ENCODE measurements at places on chromosomes 12 and 14.

DNA sequence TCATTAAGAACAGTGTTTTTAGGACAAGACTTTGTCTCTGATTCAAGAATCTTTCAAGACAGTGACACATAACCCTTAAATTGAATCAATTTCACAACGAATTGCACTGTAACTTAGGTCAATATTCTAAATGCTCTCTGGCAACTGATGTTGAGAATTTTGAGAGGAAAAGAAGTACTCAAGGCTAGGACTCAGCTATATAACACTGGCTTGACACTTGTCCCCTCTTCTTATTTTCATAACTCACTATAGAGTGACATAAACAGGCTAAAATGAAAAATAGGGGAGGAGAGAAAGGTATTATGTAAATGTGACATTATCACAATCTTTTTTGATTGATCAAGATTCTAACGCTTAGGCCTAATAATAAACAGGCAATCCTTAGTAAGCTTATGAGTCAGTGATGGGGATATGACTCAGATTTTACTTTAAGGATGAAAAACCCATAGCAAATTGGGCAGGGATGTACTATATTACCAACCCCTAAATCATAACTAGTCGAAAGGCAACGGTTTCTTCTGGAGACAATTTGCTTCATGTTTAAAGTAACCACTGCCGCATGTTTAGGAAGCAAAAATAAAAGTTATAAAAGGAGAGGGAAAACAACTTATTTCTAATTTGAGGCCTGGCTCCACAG, 10.9 kb downstream of the BTG1 start:
- no peak for DNase-seq

DNA sequence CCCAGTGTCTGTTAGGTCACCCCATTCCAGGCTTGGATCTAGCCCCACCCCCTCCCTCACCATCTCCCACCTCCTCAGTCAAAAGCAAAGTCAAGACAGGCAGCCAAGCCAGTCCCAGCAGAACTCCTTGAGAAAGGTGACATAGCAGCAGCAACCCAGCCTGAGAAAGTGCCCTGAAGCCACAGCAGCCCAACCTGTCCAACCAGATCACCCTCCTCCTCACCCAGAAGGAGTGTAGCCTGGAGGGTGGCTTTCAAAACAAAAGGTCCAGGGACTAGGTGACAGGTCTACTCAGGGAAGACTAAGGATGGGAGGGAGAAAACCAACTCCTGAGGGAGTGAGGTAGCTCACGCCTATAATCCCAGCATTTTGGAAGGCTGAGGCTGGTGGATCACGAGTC, 5.2 kb downstream of the RAB15 start:
- no peak for DNase-seq

DNA sequence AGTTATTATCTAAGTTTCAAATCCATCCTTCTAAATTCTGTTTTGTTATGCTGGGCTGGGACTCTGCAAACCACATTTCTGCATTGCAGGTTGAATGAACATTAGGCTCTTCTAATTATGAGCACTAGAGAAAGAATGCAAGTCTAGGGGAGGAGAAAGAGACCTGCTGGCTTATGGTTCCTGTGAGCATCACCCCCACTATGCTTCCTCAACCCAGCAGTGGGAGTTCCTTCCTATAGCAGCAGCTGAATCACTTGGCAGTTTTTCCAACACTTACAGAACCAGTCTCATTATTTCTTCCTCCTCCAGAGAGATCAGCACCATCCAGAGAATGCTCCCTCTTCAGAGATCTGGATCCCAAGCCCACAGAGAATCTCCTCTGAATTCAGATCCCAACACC, 297.7 kb upstream of the CLEC14A start:
- DNase-seq: no peak

DNA sequence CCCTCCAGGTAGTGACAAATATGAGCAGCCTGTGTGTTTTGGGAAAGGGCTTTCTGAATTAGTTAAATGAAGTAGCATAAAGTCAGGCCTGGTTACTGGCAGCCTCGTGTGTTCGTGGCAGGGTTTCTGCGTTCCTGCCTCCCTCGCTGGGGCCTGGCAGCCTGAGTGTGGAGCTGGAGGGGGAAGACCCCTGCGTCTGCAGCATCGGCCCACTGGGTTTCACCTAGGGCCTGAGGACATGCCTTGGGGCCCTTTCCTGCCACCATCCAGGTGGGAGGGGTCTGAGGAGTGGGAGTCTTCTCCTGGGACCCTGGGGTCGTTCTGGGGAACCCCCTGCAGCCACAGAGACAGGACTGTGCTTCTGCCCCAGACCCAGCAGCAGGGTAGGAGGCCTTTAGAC, 20.4 kb upstream of the AMN start:
- no peak for DNase-seq

GRCh38 chr14:81771651-81772275, 238.1 kb upstream of the SEL1L start:
- no peak for DNase-seq

Measured in NCI-H524 treated with DMSO at 0.1 percent for 48 hours (cell line).